ENCODE measurements at places on chromosomes 11 and 22. TPM values are rescaled to one million over a fixed set of nuclear protein-coding genes. Genes with fewer than 3 reads are reported as not detected.

DNA sequence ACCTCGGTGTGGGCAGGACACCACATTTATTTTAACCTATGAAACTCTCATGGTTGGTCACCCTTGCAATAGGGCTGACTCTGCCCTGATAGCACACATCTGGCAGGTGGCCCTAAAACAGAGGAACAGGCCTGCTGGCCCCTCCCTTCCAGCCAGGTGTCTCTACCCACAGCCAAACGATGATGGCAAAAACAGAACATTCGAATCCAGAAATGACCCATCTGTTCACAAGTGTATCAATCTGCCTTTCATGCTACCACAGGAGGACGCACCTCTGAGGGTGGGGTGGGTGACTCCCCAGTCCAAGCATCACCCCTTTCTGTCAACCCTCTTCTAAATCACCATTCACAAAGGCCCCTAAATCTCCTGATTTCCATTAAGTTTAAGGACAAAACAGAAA is 118.1 kb downstream of the ETS1 start:
- H3K27me3 ChIP-seq, result no peaks in the 10 kb centered on the region
- no peak overlapping the region for H3K4me3 ChIP-seq
- no peak for DNase-seq

DNA sequence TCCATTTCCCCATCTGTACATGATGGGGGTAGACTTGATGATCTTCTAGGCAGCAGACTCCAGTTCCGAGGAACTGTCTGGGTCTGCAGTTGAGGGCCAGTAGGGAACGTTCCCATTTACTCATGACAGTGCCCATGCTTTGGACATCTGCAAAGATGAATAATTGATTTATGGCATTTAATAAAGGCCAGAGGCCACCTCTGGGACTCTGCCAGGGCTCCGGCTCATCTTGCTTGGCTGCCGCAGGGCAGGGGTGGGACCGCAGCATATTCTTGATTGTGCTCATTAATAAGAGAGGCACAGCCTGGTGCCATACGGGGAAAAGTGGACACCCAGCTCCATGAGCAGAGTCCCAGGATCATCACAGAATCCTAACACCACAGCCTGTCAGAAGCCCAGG is 28.1 kb upstream of the KLHL35 start:
- H3K27ac ChIP-seq, result no peak overlapping the region
- no peak overlapping the region for H3K4me3 ChIP-seq
- no peaks in the 10 kb centered on the region for H3K4me1 ChIP-seq
- no peak for DNase-seq
- H3K27me3 ChIP-seq, result no peaks in the 10 kb centered on the region

DNA sequence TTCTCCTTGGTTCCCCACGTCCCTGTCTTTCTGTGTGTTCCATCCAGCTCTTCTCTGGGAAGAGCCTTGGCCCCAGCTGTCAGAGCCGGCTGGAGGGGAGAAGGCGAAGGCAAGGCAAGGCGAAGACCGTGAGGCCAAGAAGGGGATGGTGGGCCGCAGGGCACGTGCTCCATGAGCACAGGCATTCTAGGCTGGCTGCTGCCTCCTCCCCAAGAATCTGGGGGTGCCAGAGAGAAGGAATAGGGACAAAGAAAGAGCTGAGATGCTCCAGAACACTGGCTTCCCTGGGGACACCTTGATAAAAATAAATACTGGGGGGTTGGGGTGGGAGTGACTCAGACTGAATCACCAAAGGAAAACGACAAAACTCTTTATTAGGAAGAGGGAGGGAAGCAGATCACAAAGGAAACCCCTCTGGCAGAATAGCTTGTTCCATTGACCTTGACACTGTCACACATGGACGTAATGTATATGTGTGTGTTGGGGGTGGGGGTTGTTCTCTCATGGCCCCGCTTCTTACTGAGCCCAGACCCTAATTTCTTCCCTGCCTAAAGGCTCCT is 52.5 kb downstream of the NECTIN1 start:
- H3K4me3 ChIP-seq, result no peak overlapping the region
- no peak overlapping the region for H3K27ac ChIP-seq
- H3K4me1 ChIP-seq, result no peaks in the 10 kb centered on the region
- no peaks in the 10 kb centered on the region for H3K36me3 ChIP-seq
- no peaks in the 10 kb centered on the region for H3K27me3 ChIP-seq
- DNase-seq, result no peak

SYTL2 gene
- total RNA-seq, result 2.7 TPM
